ENCODE measurements at places on chromosomes 3 and 15.
A peak's percentile ranks its signal among the peaks of the same experiment; 100 is the strongest.

GRCh38 chr3:161550491-161551195 lies 54.0 kb downstream of the OTOL1 start:
- DNase-seq = no peak

- peak; percentile 3 for DNase-seq
These were observed 126.8 kb upstream of the GOLGA6L4 start for GRCh38 chr15:84108728-84109127.

DNA sequence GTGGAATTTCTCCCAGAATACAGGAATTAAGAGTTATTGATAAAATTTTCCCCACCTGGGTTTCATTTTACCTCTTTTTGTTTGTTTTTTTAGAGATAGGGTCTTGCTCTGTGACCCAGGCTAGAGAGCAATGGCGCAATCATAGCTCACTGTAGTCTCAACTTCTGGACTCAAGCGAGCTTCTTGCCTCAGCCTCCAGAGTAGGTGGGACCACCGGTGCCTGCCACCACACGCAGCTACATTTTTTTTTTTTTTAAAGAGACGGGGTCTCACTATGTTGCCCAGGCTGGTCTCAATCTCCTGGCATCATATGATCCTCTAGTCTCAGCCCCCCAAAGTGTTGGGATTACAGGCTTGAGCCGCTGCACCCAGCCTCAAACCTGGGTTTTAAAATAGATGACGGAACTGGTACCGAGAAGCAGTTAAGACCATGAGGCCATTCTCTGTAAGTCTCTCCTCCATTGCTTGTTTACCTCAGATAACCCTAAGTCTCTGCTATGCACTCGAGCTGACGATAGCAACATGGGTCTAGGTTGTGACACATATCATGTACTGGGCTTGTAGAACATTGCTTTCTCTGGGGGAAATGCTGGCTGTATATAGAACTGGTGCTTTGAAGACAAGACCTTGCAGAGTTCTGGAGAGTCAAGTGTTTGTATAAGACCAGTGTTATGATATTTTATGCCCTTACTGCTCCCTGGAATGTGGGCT lies 16.4 kb downstream of the ETV5 start:
- DNase-seq = no peak

DNA sequence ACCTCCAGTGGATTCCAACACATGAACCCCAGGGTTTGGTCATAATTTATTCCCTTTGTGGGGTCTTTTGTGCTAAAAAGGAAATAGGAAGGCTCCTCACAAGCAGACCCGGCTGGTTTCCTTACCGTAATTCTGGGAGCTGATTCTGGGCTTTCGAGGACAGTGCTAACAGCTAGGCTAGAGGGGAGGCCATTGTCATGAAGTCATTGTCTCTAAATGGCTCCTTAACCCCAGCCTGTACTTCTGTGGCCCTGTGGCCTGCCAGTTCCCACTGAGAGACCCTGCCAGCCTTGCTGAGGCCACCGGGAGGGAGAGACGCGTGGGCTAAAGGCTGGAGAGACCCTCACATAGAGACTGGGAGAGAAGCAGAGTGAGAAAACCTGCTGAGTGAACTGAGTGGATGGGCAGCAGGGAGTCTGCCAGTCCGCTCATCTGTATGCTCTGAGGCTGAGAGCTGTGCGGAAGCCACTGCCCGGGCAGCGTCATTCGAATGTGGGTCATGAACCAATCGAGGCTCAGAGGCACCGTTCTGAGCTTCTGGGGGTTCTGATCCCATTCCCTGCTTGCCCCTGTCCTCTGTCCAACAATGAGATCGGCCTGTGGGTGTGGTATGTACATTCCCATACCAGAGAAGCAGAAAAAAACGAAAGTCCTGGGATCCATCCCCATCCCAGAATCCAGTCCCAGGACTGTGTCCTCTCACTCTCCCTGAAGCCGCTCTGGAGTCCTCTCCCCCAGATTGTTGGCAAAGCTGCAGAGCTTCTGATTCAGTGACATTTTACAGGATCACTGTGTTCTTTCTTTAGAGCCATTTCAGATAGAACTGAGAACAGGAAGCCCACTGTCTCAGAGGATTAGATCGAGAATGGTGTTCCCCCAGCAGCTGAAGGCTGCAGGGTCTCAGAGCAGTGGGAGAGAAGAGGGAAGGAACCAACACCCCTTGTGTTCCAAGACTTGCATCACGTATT lies 21.3 kb upstream of the DGKG start:
- no peak for DNase-seq

DNA sequence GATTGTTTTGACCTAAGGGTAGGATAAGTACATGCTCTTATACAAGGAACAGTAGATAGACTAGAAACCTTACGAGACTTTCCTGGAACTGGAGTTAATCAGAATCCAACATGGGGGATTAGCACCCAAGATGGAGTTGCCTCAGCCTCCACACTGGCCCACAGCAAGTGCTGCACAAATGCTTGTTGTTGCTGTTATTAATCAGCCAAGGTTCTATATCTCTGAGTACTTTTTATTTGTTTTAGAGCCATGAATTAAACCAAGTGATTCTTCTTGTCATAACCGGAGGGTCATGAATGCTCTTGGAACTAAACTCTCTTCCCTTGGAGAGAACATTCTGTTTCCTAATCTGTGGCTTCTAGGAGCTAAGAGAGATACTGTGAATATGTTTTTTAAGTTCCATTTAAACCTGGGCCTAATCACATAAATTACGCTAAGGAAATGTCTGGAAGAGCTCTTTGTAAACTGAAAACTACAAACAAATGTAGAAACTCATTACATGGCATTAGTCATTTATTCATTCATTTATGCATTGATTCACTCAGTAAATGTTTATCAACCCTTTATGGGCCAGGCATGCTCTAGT lies 5.7 kb upstream of the IL16 start:
- DNase-seq = peak; percentile 52

DNA sequence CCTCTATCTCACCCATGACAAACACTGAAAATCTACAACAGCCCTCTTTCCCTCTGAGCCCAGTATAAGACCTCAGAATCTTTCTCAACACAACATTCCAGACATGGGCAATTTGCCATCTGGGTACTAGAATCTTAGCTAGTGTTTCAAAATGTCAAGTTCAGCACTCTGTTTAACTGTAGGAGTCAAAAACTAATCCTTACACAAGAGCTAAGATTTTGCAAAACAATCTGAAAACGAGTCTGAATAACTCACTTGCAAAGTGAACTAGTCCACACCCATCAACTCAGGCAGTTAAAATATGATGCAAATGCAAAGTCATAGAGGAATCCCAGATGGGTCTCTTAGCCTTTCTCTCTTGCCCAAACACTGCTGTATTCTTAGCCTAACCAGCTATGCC lies 67.8 kb downstream of the GPR176 start:
- peak; percentile 95 for DNase-seq

GRCh38 chr3:76369170-76369569 lies 583.8 kb upstream of the ZNF717 start:
- DNase-seq = peak; percentile 26

GRCh38 chr15:70079888-70080287 lies 17.8 kb downstream of the TLE3 start:
- DNase-seq = no peak

DNA sequence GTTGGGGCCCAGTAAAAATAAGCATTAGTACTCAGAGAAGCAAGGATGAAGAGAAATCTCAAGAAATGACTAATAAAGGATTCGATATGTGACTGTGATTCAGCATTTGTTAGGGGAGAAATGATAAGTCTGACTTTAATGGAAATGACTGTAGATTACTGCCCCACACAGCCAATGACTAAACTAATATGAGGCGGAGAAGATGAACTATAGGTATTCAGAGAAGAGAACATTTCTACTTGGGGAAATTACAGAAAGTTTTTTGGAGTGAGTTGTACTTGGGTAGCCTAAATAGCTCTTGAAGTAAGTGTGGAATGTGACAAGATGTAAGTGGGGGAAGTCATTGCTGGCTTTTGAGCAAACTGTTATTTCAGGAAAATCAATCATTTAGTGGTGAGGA lies 380.0 kb downstream of the PDCD6IP start:
- DNase-seq = peak; percentile 29

DNA sequence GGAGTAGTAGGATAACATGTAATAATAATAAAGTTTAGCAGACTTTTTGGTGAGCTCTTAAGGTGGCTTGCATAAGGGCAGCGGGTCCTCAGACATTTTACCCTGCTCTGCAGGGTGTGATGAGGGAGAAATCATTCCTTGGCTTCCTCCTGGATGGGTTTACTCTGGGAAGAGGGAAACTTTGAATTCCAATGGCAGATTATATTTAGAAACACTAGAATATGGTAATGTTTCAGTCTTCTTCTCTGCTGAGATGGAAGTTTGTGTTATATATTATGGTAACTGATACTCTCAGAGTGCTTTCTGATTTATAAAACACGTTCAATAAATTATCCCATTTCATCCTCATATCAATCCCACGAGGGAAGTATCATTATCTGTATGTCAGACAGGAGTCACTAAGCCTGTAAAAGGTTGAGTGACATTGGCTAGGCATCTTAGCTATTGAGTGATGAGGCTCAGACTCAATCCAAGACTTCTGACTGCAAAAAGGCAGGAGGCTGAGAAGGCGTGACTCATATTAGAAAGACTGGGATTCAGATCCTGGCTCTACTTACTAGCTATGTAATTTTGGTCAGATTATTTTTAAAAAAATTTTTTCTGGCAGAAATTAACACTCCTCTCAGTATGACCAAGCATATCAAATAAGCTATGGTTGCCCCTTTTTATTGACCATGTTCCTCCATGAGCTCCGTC lies 19.3 kb downstream of the PDIA5 start:
- DNase-seq = no peak

DNA sequence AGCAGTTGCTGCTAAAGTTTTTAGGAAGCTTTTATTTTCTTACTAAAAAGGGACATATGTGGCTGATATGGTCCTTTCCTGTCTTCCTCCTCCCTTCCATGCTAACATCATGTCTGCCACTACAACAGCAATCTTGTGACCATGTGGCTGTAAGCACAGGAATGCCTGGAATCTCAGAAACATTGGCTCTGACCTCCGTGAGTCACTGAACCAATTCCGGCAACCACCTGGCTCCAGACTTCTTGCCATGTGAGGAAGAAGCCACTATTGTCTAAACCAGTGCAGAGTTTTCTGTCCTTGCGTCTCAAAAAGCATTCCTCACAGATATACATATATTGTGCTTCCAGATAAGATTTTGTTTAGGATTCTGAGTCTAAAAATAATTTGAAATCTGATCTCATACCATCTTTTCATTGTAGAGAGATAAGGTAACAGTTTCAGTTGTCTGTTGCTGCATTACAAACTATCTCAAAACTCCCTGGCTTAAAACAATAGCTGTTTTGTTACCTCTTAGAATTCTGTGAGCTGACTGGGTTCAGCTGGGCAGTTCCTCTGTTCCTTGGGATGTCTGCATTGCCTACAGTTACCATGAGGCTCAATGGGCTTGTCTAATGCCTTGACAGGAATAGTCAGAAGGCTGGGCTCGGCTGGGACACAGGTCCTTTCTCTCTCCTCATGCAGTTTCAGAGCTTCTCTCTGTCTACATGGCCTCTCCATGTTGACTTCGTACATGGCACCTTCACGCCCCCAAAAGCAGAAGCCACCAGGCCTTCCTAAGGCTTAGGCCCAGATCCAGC lies 77.3 kb upstream of the MAGI1 start:
- DNase-seq = peak; percentile 98

DNA sequence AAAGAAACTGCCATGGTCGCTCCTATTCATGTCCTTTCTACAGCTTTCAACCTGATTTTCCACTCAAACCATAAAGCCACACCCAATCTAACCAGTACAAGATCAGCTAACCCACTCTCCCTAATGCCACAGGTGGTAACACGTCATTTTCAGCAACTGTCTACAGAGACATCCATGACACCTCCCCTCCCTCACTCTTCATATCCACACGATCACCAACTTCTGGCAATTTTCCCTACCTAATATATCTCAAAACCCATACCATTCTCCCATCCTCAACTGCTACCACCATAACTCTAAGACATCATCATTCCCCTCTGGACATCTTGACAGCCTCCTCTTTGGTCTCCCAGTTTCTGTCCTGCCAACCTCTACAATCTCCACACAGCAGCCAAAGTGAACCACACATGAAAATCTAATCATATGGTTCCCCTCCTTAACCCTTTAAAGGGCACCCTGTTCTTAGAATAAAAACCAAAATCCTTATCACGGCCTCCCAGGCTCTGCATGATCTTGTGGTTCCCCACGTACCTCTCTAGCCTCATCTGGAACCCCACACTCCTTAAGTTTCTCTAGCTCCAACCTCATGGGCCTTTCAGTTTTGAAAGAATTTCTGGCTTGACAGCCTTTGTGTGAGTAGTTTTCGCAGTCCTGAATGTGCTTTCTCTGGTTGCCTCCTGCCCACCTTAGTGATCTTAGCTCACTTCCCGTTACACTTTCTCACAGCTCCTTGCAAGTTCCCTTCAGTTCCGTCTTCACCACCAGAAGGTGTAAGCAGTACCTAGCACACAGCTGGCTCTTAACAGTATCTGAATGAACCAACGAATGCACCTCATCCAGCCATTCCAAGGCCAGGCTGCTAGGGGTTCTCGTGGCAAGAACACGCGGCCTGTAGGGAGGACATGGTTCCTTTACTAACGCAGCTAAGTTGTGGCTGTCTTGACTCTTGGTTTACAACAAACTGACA lies 33.4 kb downstream of the SPINK8 start:
- no peak for DNase-seq

- peak; percentile 97 for DNase-seq
These were observed 33.6 kb downstream of the BTD start for GRCh38 chr3:15635121-15635661.

DNA sequence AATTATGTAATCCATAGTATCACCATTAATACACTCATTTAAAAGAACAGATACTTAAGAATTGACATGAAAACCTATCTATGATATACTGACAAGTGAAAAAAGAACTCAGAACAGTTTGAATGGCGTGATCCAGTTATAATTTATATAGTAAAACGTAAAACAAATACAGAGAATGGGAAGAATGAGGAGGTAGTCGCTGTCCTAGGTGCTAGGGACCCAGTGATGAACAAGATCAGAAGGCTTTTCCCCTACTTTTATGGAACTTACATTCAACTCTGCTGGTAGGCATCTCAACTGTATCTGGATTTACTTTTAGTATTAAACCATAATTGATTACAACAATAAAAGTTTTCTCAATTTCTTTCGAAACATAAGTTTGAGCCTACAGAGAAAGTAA lies 31.8 kb downstream of the GSK3B start:
- no peak for DNase-seq

DNA sequence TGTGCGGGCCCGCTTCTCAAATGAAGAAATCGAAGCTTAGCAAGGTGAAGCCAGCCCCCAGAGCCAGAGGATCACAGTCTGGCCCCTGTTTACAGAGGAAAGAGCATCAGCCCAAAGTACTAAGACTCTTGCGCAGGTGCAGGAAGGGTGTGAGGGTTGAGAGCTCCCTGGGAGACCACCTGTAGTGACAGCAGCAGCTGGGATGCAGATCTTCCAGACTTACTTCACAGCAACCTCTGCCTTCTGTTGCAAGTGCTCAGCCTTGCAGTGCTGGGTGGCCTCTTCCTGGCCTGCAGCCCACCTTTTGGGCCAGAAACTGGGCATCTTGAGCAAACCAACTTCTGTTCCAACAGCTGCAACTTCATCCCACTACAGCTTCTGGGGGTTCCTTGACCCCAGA lies 19.7 kb downstream of the SPATA12 start:
- DNase-seq = no peak

DNA sequence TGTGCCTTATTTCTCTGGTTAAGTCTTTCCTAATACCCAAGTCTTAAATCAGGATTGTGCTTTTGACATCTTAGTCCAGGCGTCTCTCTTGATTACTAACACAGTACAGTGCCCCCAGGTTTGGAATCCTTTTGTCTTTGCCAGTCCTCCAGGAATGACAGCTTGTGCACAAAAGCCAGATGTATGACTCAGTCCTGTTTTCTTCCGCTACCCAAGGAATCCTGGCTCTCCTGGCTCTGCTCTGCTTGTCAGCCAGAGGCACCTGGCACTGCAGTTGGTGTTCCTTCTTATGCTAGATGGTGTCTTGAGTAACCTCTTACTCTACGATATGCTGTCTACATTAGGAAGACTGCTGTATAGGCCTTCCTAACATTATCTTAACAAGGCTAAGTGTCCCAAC lies 728.2 kb upstream of the NECTIN3 start:
- DNase-seq = peak; percentile 66

All from AG10803 (cell line).